ENCODE measurements at places on chromosomes 13 and 19.

DNA sequence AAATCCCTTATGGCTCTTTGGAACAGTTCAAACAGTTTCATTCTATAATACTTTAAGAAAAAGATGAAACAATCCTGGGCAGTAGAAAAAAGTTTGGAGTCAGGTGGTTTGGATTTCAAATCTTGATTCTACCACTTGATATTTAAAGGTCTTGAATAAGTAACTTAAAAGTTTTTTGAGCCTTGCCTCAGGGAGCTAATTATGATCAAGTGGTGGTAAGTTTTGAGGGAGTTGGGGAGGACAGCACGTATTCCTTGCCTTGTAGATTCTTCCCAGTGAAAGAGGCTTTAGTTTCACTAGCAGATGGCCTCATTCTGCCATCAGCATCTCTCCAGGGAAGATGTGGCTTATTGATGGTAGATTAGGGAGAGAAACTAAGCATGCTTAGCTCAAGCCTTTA lies 168.4 kb upstream of the CSNK1A1L start:
- DNase-seq, result no peak

- no peak for DNase-seq
Observed at GRCh38 chr13:20422362-20422761, 103.3 kb downstream of the CRYL1 start.

DNA sequence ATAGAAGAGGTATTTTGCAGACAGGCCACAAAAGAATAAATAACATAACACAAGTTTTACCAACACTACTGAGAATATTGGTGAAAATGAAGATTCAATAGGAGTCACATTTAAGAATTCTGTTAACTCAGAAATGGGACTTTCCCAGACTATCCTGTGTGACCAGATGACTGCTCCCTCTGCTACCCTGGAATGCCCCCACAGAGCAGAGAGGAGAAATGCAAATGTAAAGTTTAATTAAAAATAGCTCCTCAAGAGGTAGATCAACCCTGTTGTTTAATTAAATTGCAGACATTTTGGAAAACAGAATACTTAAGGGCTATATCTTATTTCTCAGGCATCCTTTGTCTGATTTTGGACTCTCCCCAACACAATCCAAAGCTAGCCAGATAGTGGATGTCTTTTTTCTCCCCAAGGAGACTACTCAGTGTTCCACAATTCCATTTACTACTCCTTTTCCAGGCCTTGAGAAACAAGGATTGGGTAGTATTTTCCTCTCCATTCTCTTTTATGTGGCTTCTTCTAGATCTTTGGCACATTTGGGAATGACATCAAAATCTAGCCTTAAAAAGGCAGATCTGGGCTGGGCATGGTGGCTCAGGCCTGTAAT lies 104.7 kb upstream of the TSC22D1 start:
- DNase-seq, result no peak

DNA sequence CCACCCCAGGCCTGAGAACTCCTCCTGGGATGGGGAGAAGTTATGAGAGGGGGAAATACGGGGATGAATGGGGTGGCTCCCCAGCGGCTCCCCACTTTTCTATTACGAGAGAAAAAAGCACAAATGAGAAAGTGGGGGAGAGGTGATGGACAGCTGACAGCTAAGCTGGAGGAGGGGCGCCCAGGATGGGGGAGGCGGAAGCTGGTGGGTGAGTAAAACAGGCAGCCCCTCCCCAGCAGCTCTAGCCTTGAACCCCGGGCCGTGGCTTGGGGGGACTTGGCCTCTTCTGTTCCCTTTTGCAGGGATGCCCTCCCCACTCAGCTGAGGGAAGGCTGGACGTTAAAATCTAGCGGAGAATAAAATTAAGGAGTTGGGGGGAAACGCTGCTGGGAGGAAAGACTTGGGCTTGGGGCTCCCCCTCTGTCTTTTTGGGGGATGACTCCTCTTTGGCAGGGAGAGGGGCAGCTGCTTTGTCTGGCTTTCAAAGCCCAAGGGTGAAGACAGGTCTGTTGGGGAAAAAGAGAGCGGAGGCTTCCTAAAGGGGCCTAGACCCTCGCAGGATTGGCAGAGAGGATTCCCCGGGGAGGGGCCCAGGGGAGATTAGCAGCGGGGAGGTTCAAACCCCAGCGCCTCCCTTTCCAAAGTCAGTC lies 1.4 kb upstream of the SAMD1 start:
- DNase-seq, result no peak

- DNase-seq, result no peak
Observed at GRCh38 chr13:24911133-24911908, 147.4 kb downstream of the RNF17 start.

GRCh38 chr13:110942248-110942981 lies 27.5 kb upstream of the ANKRD10 start:
- no peak for DNase-seq

GRCh38 chr13:99323488-99323887 lies 16.3 kb upstream of the GPR183 start:
- no peak for DNase-seq

DNA sequence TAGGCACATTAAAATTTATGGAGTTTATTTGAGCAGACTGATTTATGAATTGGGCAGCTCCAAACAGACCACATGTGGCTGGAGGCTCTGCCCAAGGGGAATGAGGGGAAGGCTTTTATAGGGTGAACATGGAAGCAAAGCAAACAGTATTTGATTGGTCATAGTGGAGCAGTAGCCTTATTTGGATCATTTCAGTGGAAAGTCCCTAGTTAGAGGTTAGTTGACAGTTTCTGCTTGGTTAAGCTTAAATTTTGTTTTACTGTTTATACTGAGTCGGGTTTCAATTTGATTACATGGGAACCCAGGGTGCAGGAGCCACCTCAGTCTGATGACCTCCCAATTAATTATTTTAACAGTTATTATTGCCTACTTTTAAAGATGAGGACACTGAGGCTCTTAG lies 140.5 kb downstream of the NDFIP2 start:
- DNase-seq, result no peak

- no peak for DNase-seq
Observed at GRCh38 chr19:55434356-55434919, 8.7 kb downstream of the SHISA7 start.

DNA sequence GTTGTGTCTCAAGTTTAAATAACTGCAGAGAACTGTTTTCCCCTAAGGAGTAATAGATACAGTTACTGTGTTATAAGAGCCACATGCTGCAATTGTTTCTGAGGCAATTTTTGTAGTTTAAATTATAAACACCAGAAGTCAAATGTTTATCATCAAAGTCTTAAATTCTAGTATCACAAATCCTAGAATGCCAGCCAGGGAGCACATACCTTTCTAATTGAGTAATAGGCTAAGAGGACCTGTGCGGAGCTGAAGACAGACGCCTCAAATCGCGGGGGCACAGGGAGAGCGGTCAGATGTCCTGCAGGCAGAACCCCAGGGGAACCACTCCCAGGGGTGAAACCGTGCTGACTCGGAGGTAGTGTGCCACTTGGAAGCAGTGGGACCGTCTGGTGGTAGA lies 65.2 kb upstream of the TNFRSF19 start:
- no peak for DNase-seq

DNA sequence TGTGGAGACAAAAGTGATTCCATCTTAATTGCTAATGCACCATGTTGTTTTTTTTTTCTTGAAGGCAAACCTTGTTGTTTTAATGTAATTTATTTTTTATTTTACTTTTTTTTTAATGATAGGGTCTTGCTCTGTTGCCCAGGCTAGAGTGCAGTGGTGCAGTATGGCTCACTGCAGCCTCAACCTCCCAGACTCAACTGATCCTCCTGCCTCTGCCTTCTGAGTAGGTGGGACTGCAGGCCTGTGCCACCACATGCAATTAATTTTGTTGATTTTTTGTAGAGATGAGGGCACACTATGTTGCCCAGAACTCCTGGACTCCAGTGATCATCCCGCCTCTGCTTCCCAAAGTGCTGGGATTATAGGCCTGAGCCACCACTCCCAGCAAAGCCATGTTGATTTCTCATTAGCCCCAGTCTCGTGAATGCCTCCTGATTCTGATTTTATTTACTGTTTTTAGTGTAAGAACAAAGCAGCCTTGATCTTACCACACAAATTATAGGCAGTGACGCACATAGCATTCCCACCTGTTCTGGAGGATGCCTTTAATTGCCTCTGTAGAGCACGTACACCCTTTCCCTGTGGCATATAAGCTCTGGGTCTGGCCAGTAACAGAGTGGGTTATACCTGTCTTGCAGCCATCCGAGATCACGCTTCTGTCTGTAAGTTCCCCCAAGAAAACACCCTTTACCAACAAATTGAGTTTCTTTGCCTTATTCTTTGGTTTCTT lies 150.4 kb downstream of the GGACT start:
- DNase-seq, result no peak

- DNase-seq, result no peak
Observed at GRCh38 chr13:73631411-73631810, 502.8 kb downstream of the KLF12 start.

All from urothelium cell line (cell line).